ENCODE measurements at places on chromosomes 5 and 9.

DNA sequence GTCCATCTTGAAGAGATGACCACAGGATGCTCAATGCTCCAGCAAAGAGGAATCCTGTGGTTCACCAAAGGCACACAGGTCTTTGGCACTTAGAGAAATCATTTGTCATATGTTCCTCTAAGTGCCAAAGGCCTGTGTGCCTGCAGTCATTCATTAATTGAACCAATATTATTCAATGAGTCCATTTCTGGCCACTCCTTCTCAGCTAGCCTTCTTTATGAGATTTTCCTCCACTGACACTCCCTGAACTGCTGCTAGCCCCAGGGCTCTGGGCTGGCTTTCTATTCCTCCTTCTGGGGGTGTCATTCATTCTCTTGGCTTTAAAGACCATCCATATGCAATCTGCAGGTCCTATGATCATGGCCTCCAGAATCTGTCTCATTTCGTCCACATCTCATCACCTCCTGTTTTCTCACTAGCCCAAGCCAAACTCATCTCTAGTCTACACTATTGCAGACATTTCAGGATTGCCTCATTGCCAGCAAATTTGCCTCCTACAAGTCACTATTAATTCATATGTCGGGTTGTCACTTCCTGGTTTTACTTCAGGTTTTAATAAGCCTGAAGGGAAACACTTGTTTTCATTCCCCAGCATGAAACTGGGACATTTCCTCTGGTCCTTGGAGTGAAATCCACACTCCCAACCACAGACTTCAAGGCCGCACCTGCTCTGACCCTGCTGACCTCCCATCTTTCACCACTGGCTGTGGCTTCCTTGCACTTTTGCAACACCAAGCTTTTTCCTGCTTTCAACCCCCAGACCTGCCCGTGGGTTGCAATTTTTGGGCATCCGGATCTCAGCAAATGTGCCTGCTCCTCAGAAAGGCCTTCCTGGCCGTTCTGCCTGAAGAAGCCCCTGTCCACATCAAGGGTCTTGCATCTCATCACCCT lies 35.1 kb downstream of the KCNIP1 start:
- DNase-seq = no peak

DNA sequence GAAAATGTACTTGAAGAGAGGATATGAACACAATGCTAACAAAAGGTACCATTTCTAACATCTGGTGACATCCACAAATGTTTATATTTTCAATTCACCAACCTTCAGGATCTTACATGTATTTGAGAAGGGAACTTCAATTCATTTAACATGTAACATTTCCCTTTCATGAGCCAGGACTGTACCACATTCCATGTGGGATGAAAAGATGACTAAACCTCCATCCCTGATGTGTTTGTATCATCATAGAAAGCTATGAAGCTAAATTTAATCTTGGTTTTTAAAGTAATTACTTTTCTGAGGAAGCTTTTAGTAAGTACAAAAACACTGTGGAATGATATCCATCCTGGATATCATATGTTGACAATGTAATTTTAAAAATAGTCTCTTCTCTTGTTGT lies 78.2 kb upstream of the GNA14 start:
- DNase-seq = no peak

GRCh38 chr9:34624475-34625185 lies 4.2 kb downstream of the ARID3C start:
- no peak for DNase-seq

DNA sequence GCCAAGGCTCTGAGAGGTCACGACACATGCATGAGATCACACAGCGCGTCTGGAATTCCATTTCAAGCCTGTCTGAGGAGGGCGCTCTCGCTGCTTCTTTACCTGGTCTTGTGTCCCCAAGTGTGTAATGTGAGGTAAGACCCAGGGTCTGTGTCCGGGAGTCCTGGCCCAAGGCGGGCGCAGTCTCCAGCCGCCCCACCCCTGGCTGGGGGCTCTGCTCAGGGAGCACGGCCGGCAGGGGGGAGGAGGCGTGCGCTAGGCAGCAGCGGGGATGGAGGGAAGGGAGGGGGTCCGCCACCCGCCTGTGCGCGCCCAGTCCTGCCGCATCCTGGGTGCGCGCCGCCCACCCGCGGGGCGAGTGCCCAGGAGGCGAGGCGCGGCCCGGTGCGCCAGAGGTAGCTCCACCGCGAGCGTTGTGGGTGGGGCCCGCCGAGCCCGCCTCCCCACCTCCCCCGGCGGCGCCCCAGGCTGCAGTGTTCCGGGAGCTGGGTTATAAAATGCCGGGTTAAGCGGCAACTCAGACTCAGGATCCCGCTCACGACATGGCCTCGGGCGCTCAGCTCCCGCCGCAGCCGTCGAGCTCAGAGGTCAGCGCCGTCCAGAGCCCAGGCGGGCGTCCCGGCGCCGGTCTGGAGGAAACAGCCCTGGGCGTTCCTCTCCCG lies at the start of gene CCNI2:
Gene CCNI2 (plus strand): TSS at position 473 of the 662 bp plus-strand sequence. CDS start 70 bp downstream, at position 543.
- DNase-seq = peak; percentile 71

- DNase-seq = no peak
These were observed 78.0 kb downstream of the NRG2 start for GRCh38 chr5:139964994-139965565.

DNA sequence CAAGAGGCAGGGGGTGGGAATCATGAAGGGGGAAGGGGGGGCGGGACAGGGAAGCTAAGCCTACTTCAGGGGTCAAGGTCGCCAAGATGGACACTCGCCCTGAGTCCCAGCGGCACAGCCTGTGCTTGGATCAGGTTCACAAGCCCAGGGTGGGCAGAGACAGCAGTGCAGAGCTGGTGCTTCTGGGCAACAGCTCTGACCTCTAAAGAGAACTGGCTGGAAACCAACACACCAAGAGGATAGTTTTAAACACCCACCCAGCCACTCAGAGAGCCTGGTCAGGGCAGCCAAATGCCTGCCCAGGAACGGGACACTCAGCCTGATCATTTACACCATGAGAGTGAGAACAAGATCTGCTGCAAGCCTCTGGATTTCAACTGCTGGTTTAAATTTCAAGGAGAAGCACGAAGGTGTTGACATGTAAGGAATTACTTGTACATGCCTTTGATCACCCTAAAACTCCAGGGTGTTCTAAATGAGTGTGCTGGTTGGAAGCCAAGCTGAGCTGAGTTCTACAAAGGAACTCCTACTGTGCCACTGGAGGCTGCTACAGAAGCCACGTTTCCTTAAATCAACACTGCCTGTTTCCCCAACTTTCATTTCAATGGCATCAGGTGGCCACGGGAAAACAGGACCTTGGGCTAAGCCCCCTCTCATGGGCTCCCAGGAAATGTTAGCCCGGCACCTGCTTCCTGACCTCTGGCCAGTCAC lies 91.5 kb downstream of the TTLL11 start:
- peak; percentile 30 for DNase-seq

DNA sequence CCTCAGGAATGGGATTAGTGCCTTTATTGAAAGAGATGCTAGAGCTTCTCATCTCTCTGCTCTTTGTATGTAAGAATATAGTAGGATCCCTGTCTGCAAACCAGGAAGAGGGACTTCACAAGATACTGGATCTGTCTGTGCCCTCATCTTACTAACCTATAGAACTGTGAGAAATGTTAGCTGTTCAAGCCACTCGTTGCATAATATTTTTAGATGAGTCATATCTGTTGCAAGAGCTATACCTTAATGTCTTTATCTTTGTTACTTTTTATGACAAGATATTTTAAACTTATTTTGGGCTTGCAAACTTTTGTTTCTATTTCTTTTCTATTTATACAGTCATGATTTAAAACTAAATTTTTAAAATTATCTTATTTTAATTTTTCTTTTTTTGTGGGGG lies 1296.8 kb upstream of the CDH6 start:
- DNase-seq = no peak

- no peak for DNase-seq
These were observed 118.4 kb downstream of the INSYN2B start for GRCh38 chr5:169861934-169862333.

- no peak for DNase-seq
These were observed 25.1 kb downstream of the MACROH2A1 start for GRCh38 chr5:135373736-135374515.

- no peak for DNase-seq
These were observed 158.1 kb upstream of the HMHB1 start for GRCh38 chr5:143653766-143654282.

- no peak for DNase-seq
These were observed 9.5 kb upstream of the COMMD10 start for GRCh38 chr5:116075191-116075831.

DNA sequence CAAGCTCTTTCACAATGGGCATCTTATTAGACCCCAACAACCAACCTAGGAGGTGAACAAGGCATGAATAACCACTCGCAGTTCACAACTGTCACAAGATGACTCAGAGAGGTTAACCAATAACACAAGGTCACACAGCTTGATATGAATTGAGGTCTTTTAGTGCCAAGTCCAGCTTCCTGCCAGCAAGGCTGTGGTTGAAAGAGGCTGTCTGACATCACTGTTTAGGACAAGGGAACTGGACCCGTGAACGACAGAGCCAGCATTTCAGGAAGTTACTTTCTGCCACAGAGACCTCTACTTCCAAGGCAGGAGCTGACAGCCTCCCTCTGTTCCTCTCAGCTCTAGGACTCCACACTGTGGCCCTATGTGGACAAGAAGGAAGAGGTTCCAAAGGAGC lies 53.4 kb upstream of the ALDH1B1 start:
- DNase-seq = no peak

- DNase-seq = no peak
These were observed 47.9 kb downstream of the STK10 start for GRCh38 chr5:172140120-172140519.

DNA sequence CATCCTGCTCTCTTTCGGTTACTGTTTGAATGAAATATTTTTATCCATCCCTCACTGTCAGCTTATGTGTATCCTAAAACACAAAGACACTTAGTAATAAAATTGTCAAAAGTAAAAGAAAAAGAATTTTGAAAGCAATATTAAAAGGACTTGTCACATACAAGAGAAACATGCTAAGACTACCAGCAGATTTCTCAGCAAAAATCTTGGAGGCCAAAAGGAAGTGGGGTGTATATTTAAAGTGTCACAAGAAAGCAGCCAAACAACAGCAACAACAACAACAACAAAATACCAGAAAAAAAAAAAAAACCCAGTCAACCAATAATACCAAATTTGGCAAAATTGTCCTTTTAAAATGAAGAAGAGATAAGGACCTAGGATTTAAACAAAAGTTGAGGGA lies 678.7 kb upstream of the TYRP1 start:
- DNase-seq = no peak

DNA sequence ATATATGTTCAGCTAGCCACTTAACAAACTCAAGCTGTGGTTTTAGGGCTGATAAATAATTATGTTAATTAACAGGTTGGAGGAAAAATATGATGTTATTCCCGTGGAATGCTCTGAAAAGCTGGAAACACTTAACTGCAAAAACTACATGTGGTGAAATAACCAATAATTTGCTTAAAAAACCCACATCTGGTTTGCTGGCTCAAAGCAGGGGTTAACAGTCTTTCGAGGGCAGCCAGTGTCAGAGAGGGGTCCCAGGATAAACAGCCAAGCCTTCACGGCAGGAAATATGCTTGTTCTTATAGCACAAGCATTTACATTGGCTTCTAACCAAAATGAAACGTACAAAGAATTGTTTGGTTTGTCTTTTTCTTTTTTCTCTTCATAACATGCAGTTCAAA lies 254.0 kb upstream of the GAS1 start:
- no peak for DNase-seq

GRCh38 chr9:99513441-99514112 lies 291.5 kb downstream of the SEC61B start:
- no peak for DNase-seq

DNA sequence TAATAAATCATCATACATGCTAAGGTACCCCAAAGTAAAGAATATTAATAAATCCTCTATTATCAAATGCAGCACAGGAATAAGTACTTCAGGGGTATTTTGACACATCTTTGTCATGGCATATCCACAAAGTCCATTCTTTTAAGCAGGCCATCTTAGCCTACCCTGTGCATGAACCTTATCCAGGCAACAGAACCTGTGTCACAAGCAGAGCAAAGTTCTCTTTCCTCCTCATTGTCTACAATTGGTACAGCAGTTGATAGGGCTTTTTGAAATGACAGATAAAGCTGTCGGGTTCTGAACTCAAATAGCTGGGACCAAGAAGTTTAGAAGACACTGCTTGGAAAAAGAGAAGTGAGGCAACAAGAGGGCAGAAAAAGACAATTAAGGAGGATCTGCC lies 30.8 kb upstream of the PURA start:
- DNase-seq = no peak

GRCh38 chr5:77816686-77817085 lies 40.5 kb upstream of the TBCA start:
- no peak for DNase-seq

- DNase-seq = peak; percentile 42
These were observed 2.9 kb downstream of the OR2S2 start for GRCh38 chr9:35954942-35955546.

GRCh38 chr9:133114886-133115603 lies 6.0 kb downstream of the RALGDS start:
- DNase-seq = no peak

- DNase-seq = no peak
These were observed 420.6 kb upstream of the TYRP1 start for GRCh38 chr9:12272471-12273120.

DNA sequence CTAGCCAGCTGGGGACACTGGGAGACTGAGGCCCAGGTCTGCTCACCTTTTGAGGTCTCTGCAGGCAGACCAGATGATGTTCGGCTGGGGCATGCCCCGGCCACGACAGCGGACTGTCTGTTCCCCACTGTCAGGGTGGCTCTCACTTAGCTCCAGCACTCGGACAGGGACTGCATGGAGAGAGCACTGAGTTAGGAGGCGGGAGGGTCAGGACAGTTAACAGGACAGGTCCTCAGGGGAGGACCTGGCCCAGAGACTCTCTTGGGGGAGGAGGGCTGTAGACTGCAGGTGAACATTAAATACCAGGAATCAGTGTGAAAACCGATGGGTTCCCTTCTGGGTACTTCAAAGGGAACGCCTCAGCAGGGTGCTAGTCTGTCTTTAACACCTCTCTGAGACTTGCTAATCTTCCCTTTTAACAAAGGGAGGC lies 25.1 kb downstream of the PDGFRB start:
- no peak for DNase-seq

GRCh38 chr5:51582871-51583394 lies 199.7 kb downstream of the ISL1 start:
- no peak for DNase-seq

DNA sequence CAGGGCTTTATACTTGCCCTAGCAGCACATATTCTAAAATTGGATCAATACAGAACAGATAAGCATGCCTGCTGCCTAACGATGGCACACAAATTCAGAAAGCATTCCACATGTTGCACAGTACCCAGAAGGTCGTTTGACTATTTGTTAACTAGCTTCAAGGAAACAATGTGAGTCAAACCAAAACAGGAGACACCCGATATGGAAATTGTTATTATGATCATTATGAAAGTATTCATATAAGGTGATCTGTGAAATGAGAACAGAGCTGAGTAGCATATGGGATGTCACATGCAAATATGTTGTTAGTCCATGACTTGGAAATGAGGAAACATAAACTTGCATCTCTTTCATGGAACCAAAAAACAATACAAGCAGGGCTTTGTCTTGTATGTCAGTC lies 56.3 kb upstream of the BICD2 start:
- no peak for DNase-seq

- DNase-seq = no peak
These were observed 102.5 kb upstream of the TXNDC8 start for GRCh38 chr9:110440172-110440571.

GRCh38 chr5:116668390-116668789 lies 93.8 kb upstream of the SEMA6A start:
- no peak for DNase-seq

Data from A549 (cell line).